ENCODE measurements at places on chromosomes 3 and 15. TPM values are rescaled to one million over a fixed set of nuclear protein-coding genes. Genes with fewer than 3 reads are reported as not detected.

DNA sequence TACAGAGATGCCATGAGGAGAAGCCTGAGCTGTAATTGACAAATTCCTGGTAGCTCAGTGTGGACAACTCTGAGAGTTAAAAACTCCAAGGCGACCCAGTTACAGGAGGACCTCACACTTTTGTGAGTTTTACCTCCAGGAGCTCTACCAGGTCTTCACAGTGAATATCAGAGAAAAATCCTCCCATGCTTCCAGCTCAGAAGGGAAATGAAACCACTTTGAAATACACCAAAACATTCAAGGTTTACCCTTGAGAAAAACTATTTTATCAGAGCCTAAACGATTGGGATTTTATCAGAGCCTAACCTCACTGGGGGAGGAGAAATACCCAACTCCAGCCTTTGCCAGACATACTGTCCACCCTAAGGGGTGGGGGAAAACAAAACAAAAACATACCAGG is 52.4 kb downstream of the MCCC1 start:
- H3K27me3 ChIP-seq = no peaks in the 10 kb centered on the region
- H3K4me1 ChIP-seq = peaks cover 9% of the 10 kb centered on the region
- no peak overlapping the region for H3K4me3 ChIP-seq
- no peak for DNase-seq

DNA sequence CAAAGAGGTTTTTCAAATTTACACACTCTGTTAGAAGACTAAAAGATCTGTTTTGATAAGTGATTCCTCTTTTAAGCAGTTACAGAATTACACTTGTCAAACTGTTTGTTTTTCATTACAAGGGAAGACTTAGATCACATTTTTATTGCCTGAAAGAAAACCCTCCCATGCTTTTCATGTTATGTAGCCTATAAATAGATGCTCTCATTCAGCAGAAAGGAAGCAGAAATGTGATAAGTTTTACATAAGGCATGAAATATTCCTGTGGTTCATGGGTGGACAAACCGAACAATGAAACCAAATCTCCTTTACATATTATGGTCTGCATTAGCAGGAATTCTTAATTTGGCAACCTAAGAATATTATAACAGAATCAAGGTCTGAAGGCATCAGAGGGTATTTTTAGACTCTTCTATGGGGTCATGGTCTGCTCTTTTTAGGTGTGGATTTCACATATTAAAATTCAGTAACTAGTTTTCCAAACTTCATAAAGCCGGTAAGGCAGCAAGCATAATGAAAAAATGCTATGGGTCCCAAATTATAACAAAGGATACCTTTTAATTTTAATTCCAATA is 37.3 kb upstream of the FXR1 start:
- no peak overlapping the region for H3K27ac ChIP-seq
- H3K4me1 ChIP-seq = peaks cover 7% of the 10 kb centered on the region
- no peaks in the 10 kb centered on the region for H3K27me3 ChIP-seq
- H3K4me3 ChIP-seq = no peak overlapping the region
- no peaks in the 10 kb centered on the region for H3K36me3 ChIP-seq

DNA sequence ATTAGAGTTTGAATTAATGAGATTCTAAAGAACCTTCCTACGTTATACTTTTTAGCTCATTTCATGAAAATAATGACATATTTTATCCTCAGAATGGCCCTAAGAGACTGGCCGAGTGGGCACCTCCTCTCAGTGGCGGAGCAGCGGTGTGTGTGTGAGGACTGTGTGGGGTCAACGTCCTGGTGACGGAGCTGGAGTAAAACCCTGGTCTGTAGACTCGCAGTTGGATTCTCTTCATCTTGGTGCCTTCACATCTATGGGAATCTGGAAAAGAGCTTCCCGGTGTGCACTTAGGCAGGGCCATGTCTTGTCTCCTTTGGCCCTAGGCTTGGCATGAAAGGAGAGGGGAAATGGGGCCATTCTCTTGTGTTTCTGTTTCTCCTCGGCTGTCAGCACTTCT is 21.4 kb upstream of the PAQR5 start:
- no peak overlapping the region for H3K4me3 ChIP-seq
- H3K27ac ChIP-seq = no peak overlapping the region
- no peaks in the 10 kb centered on the region for H3K27me3 ChIP-seq

Gene BTLA
- total RNA-seq = not detected

DNA sequence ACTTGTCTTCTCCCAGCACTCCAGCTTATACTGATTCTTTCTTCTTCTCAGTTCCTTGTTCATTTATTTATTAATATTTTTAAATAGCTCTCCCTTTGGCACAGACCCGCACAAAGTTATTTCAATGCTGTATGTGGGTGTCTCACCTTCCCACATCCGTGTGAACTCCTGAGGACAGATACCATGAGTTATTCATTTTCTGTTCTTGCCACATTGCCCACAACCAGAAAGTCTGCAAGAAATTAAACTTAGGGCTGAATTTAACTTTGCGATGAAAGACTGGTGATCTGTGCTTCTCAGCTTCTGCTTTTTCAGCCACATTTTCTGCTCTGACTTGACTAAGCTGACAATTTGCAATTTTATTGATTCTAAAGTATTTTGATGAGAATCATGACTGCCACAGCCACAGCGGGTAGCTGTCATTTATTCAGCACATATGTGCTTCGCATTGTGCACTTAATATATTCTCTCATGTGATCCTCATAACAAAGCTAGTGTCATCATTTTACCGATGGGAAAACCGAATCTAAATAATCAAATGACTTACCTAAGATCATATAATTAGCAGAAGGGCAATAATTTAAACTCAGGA is 569.8 kb downstream of the EDEM1 start:
- H3K27ac ChIP-seq = no peak overlapping the region
- no peak overlapping the region for H3K4me3 ChIP-seq
- H3K4me1 ChIP-seq = no peaks in the 10 kb centered on the region
- no peak for DNase-seq

Gene PLA1A
- total RNA-seq = 4.4 TPM

Gene ZNF385D
- 3.9 TPM for total RNA-seq

DNA sequence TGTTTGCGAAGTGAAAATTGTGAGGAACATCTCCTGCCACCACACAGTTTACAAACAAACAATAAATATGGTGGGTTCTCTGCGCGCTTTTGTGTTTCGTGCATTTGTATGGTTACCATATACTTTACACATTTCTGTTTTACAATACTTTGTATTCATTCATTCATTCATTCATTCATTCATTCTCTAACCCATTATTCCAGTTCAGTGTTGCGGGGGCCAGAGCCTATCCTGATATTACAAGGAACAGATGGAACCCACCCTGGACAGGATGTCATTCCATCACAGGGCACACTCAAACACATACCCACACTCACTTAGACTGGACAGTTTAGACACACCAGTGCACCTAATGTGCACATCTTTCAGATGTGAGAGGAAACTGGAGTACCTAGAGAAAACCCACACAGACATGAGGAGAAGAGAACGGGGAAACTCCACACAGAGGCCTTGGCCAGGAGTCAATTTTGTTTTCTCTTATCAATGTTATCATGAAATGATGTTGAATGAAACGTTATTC is 160.5 kb downstream of the FNDC3B start:
- no peak for DNase-seq
- no peaks in the 10 kb centered on the region for H3K36me3 ChIP-seq
- H3K4me1 ChIP-seq = peaks cover 59% of the 10 kb centered on the region
- no peak overlapping the region for H3K4me3 ChIP-seq
- H3K27ac ChIP-seq = no peak overlapping the region

Gene TMEM207
- total RNA-seq = not detected

DNA sequence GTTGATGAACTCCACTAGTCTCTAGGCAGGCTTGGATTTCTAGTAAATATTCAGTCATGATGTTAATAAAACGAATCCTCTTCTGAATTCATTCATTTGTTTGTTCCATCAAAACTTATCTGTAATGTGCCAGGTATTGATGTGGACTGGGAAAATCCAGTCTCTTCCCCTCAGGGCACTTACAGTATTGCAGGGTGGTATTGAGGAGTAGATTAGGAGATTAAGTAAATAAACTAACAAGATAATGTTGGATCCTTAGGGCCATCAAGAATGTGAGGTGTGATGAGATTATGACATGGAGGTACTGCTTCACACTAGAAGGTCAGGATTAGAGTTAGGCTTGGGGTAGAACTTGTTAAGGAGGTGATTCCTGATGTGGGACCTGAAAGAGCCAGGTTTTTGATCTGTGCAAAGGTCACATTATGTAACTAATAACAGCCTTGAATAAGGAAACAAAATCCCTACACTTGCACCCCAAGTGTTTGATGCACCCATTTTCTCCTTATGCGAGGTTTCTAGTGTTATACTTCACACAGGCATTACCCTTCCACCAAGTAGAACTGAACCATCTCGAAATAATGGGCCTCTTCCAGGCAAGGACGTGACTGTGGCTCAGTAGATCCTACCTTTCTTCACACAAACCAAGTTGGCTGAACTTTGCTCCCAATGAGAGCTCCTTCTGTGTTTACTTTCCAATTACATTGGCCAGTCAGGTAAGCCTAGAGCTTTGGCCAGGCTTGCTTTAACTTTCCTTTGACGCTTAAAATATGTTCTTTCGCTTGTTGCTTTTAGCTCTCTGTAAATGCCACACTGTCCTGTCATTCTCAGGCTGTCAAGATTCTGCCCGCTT is 16.7 kb downstream of the MCTP2 start:
- no peak overlapping the region for H3K4me3 ChIP-seq
- no peaks in the 10 kb centered on the region for H3K27me3 ChIP-seq
- H3K36me3 ChIP-seq = no peaks in the 10 kb centered on the region

All from body of pancreas (tissue), 4 donors.